ENCODE measurements at places on chromosomes 2 and 18.

- peak; percentile 59 for DNase-seq
Measured at GRCh38 chr2:42568401-42569115, at the start of gene MTA3. Gene MTA3 (plus strand): TSS chr2:42568632. CDS start chr2:42568746, 114 bp downstream.

DNA sequence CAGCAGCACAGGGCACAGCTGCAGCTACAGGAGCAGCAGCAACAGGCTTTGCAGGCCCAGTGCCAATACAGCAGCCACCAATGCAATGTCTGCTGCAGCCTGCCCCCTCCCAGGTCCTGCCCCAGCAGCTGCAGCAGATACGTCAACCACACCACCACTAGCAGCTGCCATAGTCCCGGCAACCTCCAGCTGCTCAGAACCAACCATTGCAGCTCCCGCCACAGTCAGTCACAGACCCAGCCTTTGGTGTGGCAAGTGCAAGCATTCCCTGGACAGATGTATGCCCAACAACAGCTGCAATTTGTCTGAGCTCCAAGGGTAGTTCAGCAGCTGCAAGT lies 53.3 kb upstream of the TUBA3E start:
- DNase-seq: no peak

DNA sequence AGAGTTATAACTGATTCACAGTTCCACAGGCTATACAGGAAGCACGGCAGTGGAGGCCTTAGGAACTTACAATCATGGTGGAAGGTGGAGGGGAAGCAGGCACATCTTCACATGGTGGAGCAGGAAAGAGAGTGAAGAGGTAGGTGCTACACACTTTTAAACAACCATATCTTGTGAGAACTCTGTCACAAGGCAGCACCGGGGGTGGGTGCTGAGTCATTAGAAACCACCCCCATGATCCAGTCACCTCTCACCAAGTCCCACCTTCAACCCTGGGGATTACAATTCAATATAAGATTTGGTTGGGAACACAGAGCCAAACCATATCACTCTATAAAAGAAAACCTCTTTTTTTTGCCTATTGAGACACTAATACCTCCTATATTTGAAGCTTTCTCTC lies 1108.5 kb upstream of the CDH2 start:
- no peak for DNase-seq

GRCh38 chr2:103898561-103898960 lies 955.4 kb upstream of the POU3F3 start:
- no peak for DNase-seq

GRCh38 chr2:136645236-136645828 lies 120.0 kb upstream of the THSD7B start:
- no peak for DNase-seq

GRCh38 chr2:66498289-66498975 lies 63.5 kb downstream of the MEIS1 start:
- DNase-seq: no peak

- DNase-seq: no peak
Measured at GRCh38 chr2:17805717-17806363, 10.4 kb upstream of the MSGN1 start.

GRCh38 chr2:216716109-216716508 lies 20.8 kb upstream of the IGFBP5 start:
- no peak for DNase-seq

DNA sequence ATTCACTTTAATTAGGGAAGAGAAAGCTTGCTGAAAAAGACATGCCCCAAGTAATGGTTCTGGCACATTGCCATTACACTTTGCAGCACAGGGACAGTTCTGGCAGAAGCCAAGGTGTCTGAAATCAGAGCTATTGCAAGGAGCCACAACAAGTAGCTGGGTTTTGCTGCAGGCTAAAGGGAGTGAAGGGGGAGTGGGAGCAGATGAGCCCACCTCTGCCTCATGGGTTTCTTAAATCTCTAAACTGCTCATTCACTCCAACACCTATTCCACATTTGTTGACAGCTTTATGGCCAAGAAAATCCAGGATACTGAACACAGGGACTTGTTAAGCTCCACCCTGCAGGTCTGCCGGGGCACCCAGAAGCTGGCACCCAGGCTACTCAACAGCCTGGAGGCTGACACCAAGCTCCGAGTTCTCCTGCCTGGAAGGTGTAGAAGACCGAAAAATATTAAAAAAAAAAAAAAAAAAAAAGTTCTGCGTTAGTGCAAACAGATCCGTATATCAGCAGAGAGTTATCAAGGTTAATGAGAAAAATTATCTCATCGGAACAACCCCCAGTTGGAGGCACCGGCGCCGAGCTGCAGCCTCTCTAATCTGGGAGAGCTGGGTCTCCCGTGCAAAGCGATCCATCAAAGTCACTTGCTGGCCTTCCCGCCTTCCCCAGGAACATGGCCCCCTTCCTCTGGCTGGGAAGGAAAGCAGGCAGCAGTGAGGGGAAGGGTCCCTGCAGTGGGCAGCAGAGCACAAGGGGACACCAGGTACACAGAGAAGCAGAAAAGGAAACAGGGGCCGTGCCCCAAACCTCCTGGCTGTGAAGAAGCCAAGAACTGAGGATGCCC lies 123.7 kb downstream of the HNMT start:
- no peak for DNase-seq

DNA sequence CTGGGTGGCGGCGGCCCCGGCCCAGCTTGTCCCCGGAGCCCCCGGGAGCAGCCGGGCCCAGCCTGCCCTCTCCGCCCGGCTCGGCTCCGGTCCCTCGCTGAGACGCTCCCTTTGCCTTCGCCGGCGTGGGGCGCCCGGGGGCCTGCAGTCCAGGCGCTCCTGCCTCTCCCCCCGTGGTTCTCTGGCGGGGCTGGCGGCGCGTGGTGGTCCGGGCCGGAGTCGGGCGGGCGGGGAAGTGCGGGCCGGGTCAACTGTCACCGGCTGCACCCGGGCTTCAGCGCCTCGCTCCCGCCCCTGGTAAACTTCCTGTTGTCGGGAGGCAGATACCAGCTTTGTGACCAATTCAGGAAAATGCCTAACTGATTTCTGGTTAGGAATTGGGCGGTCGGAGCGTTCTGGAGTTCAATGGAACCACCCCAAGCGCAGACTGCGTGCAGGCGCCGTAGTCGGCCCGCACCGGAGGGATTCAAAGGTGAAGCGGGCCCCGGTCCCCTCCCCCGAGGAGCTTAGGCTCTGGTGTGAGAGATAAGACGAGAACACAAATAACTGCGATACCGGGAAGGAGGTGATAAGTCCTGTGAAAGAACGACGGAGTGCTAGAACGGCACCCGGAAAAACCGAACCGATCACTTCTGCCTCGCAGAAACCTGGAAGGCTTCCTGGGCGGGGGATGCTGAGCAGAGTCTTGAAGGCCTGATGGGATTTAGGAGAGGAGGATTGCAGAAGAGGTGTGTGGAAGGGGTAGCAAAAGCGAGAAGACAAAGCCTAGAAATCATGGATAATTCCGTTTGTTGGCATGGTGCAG lies 891 bp downstream of the CAB39 start:
- DNase-seq: peak; percentile 34

DNA sequence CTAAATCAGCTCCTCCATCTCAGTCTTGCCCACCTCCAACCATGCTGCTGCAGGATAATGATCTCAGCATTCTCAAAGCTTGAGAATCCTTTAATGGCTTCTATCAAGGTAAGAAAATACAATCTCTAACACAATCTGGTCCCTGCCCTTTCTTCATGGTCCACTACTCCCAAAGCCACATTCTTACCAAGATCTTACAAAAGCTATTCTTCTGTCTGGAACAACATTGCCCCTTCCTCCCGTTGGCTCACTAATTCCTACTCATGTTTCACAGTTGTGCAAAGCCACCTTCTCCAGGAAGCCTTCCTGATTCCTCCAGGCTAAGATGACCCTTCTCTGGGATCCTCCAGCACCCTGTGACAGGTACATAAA lies 5.9 kb upstream of the SFXN5 start:
- no peak for DNase-seq

DNA sequence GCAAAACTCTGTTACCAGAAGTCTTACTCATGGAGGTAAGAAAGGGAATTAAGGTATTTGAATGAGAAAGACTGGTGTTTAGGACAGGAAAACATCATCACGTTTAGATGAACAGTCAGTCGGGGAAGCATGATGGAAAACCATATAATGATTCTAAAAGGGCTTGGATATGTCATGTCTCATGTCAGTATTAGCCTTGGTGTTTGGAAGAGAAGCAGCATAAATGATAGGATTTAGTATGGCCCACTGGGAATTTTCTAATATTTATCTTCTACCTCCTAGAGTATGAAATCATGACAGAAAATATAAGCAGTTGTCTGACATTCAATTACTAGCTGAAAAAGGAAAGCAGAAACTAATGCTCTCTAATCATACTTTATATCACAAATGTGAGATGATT lies 1643.6 kb upstream of the CELF4 start:
- DNase-seq: no peak

- DNase-seq: no peak
Measured at GRCh38 chr2:134089454-134089853, 164.4 kb upstream of the MGAT5 start.

- no peak for DNase-seq
Measured at GRCh38 chr18:8890957-8891464, 185.7 kb downstream of the MTCL1 start.

DNA sequence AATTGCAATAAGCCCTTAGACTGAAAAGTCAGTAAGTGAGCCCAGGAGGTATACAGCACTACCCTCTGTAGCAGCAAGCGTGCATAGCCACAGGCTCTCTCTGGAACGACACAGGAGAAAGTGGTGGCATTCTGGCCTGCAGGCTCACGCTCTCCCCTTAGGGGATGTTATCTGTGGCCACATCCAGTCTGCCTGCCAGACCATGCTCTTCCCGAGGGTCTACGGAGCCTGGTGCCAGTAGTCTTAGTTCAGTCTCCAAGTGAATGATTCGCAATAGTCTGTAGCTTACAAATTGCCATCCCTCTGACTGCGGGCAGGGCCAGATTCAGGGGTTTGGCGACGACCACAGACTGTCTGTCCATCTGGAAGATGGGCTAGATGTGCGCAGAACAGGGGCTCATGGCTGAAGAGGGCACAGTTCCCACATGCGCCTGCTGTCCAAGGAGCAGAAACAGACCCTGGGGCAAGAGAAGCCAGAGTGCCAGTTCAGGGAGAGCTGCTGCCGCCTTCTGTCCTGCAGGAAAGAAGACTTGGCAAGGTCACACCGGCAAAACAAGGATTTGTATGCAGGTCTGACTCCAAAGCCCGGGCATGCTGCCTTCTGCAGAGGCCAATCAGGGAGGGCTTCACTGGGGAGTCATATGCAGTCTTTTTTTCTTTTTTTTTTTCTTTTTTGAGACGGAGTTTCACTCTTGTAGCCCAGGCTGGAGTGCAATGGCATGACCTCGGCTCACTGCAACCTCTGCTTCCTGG lies 3.5 kb upstream of the KLF11 start:
- DNase-seq: no peak

DNA sequence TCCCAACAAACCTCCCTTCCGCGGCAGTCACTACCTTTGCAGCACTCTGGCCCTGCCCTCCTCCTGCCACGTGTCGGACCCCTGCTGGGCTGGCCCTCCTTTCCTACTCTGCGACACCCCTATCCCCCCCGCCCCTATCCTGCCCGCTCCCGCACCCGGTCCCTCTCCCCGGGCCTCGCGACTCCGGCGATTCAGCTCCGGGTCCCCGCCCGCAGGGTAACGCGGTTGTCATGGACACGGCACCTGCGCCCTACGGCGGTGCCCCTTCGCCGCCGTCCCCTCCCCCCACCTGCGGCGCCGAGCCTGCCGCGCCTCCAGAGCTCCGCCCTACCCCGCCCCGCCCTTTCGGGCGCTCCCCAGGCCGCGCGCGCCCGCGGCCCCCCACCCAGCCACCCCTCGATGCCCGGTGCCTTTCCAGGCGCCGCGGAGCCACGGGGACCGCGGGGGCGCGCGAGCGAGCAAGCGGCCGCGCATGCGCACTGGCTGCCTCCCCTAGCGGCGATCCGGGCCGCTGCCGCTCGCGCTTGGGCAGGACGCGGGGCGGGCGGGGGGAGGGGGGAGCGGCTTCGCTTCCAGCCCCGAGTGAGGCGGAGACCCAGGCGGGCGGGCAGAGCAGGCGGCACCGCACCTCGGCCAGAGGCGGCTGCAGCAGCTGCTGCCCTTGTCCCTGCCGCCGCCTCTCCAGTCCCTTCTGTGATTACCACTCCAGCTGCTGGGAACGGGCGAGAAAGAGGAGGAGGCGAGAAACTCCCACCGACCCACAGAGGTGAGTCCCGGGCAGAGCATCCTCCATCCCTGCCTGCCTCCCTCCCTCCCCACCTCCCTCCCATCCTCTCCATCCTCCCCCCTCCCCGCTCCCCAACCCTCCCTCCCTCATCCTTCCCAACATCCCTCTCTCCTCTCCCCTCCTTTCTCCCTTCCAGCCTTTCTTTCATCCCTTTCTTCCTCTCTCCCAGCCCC lies at the start of gene CTNNA2:
CTNNA2 (plus strand) TSS at position 610 of the 960 bp plus-strand sequence.
- DNase-seq: no peak

- no peak for DNase-seq
Measured at GRCh38 chr2:160674146-160674750, 180.6 kb upstream of the RBMS1 start.

Data from activated CD4-positive, alpha-beta T cell treated with anti-CD3 and anti-CD28 coated beads for 4 hours (primary cell).